HuH-7.5 (cell line): ENCODE measurements at places on chromosomes 13 and 19.

DNA sequence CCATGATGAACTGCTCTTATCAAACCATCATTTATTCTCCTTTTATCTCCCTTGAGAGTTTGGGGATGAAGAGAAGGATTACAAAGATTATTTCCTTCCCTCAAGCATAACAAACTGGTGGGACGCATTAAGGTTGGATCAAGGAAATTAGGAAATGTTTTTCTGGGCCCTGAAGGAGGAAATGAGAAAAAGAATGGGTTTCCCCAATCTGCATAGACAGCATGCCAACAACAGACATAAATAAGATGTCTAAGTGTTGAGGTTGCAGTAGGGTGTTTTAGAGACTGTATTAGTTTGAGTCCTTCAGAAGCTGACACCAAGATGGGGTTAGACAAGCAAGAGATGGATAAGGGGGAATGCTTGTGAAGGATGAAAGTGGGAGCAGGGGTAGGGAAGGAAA is 7.3 kb downstream of the EPSTI1 start:
- DNase-seq: no peak

GRCh38 chr19:40693896-40694295 is 3.4 kb upstream of the NUMBL start:
- DNase-seq: no peak

DNA sequence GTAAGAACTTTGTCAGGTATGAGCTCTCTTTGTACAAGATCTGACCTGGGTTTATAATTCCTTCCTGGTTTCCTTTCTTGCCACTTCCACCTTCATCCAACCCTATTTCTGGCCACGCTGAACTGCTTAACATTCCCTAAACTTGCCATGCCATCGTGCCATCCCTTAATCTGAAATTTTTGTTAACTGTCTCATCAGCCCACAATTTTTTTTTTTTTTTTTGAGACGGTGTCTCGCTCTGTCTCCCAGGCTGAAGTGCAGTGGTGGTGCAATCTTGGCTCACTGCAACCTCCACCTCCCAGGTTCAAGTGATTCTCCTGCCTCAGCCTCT is 144.6 kb downstream of the GGACT start:
- no peak for DNase-seq

DNA sequence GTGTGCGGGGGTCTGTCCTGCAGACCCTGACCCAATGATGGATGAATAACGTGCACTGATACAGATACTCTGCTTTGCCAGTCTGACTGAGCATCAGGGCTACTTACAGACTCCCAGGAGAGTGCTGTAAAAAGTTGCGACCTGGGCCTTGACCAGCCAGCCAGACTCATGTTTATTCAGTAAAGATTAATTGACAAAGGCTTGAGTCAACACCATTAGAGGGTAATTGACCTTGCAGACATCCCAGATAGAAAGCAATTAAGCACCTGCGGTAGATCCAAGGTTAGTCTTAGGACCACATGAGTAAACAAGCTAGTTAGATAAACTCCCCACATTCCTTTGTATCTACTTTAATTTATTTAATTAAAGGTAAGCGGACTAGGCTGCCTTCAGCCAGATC is 10.4 kb downstream of the NUDT19 start:
- no peak for DNase-seq
